ENCODE measurements at places on chromosomes 12 and 14. TPM values are rescaled to one million over a fixed set of nuclear protein-coding genes. Genes with fewer than 3 reads are reported as not detected.
A peak's percentile ranks its signal among the peaks of the same experiment; 100 is the strongest.

The TCP11L2 gene
- total RNA-seq: 0.39 TPM

The PRIMA1 gene
- 0.20 TPM for total RNA-seq

The MYH6 gene
- not detected for total RNA-seq

The LRP1-AS gene
- not detected for total RNA-seq

The ABCD4 gene
- total RNA-seq: 55.7 TPM

The OR10A7 gene
- not detected for total RNA-seq

The ALDH2 gene
- 24.5 TPM for total RNA-seq

The SERPINA3 gene
- 0.17 TPM for total RNA-seq

The KRT85 gene
- not detected for total RNA-seq

DNA sequence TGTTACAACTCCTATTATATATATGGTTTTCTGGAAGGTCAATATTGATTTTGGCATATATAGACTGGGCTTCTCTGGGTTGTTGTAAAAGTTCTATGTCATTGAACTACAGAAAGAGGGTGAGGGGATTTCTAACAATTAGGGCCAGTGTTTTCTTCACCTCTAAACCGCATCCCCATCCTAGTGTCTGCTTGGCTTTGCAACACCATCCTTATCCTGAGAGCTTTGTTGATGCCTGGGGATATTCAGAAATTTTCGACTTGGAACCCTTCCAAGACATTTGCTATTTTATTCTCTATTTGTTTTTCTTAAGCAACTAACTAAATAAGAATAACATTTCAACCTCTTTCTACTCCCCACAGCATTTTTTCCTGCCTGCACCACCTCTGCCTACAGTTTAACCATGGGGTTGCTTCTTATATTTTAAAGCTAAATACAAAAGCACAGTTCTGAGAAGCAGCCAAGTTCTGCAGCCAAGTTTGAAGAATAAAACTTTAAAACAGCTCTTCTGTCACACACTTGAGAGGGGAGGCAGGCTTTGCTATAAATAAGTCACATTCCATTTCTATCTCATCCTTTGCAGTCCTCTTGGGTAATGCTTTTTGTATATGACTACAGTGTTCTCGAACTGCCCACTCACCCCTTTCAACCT lies 53.4 kb downstream of the RGS6 start:
- no peaks in the 10 kb centered on the region for H3K4me1 ChIP-seq
- no peaks in the 10 kb centered on the region for H3K27me3 ChIP-seq
- no peak overlapping the region for H3K27ac ChIP-seq
- no peak for DNase-seq
- no peak overlapping the region for H3K4me3 ChIP-seq

- DNase-seq: no peak
- no peak overlapping the region for H3K27ac ChIP-seq
- no peak overlapping the region for H3K4me3 ChIP-seq
- H3K27me3 ChIP-seq: no peaks in the 10 kb centered on the region
These were observed 2.2 kb upstream of the PPTC7 start for GRCh38 chr12:110585231-110585799.

- peak; percentile 48 for DNase-seq
- no peaks in the 10 kb centered on the region for H3K27me3 ChIP-seq
- no peaks in the 10 kb centered on the region for H3K36me3 ChIP-seq
- no peak overlapping the region for H3K27ac ChIP-seq
- no peak overlapping the region for H3K4me3 ChIP-seq
These were observed 48.8 kb upstream of the VRK1 start for GRCh38 chr14:96748362-96748761.

GRCh38 chr14:55707365-55707804 lies 127.4 kb downstream of the KTN1 start:
- no peaks in the 10 kb centered on the region for H3K27me3 ChIP-seq
- no peaks in the 10 kb centered on the region for H3K36me3 ChIP-seq
- peaks cover 6% of the 10 kb centered on the region for H3K4me1 ChIP-seq
- H3K27ac ChIP-seq: no peak overlapping the region
- no peak overlapping the region for H3K4me3 ChIP-seq
- DNase-seq: peak; percentile 71

- no peak for DNase-seq
- no peak overlapping the region for H3K27ac ChIP-seq
- no peak overlapping the region for H3K4me3 ChIP-seq
- H3K36me3 ChIP-seq: no peaks in the 10 kb centered on the region
- peaks cover 64% of the 10 kb centered on the region for H3K4me1 ChIP-seq
These were observed 1.3 kb upstream of the TMEM233 start for GRCh38 chr12:119592232-119592631.

- H3K27ac ChIP-seq: no peak overlapping the region
- no peak for DNase-seq
- no peaks in the 10 kb centered on the region for H3K4me1 ChIP-seq
- H3K27me3 ChIP-seq: no peaks in the 10 kb centered on the region
- peaks cover 89% of the 10 kb centered on the region for H3K36me3 ChIP-seq
These were observed 13.0 kb downstream of the KANSL2 start for GRCh38 chr12:48668996-48669395.

DNA sequence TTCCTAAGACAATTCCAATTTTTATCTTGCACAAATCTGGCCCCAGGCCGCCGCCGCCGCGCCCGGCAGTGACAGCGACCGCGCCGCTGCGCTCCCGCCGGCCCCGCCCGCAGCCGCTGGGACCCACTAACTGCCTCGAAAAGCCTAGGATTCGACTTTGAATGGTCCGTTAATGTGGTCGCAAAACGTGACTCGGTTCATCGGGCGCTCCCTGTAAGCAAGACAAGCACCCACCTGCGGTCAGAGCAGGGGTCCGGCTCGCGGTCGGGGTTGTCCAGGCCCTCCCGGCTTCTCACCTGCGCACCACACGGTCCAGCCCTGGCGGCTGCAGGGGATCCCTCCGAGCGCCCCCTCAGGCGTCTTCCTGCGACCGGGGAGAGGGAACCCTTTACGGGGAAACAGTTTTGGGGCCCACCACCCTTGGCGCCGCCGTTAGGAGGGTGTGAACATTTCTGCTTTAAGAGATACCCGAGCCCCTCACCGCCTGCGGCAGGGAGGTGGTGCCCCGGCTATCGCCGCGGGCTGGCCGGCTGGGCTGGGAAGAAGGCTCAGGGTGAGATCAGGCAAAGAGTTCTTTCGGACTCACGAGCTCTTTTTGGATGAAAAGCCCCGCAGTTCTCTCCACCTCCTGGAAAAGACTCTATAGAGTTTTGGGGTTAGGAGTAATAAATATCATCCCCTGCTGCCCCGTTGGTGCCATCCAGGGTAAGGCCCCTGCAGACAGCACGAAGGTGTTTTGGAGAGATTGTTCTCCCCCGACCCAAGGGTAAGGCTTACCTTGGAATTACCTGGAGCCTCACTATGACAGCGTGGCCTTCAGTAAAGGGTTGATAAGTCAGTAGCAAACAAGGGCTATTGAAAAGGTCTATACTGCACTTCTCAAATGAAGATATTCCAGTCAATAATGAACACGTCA lies 13.6 kb upstream of the FOXJ2 start:
- H3K27me3 ChIP-seq: peaks cover 9% of the 10 kb centered on the region
- peak overlapping the region; percentile 45 for H3K4me3 ChIP-seq
- no peaks in the 10 kb centered on the region for H3K36me3 ChIP-seq
- H3K4me1 ChIP-seq: no peaks in the 10 kb centered on the region
- H3K27ac ChIP-seq: no peak overlapping the region

DNA sequence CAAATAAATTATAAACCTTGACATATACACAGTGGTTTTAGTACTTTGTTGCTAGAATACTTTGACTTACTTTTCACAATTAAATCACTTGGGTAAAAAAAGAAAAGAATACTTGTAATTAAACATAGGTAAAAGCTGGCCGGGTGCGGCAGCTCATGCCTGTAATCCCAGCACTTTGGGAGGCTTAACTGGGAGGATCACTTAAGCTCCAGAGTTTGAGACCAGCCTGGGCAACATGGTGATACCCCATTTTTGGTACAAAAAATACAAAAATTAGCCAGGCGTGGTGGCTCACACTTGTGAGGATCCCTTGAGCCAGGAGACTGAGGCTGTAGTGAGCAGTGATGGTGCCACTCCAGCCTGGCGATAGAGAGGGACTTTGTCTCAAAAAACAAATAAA lies 7.8 kb downstream of the STX2 start:
- no peak overlapping the region for H3K27ac ChIP-seq
- no peak overlapping the region for H3K4me3 ChIP-seq
- no peaks in the 10 kb centered on the region for H3K27me3 ChIP-seq

- no peak for DNase-seq
- no peak overlapping the region for H3K27ac ChIP-seq
- H3K4me3 ChIP-seq: no peak overlapping the region
- no peaks in the 10 kb centered on the region for H3K36me3 ChIP-seq
These were observed 18.1 kb downstream of the JAG2 start for GRCh38 chr14:105150368-105151083.

DNA sequence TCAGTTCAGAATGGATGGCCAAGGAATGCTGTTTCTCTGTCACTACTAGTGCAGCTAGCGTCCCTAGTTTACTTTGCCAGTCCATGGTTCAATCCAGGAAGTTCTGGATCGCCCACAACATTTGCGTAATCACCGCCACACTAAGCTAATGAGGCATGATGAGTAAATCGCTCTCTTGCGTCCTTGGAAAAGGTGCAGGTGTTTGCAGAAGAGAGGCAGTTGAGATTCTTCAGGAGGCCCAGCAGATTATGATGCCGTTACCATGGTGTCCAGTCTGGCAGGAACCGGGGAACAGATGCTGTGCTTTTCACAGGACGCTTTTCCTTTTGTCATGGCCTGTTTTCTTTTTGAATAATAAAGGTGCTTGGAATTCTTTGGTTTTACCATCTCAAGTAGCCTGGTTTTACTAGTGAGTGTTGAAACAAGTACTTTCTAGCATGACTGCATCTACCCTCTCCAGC lies 9.0 kb downstream of the TPH2 start:
- no peaks in the 10 kb centered on the region for H3K36me3 ChIP-seq
- H3K27me3 ChIP-seq: no peaks in the 10 kb centered on the region
- no peak for DNase-seq
- H3K4me1 ChIP-seq: peaks cover 7% of the 10 kb centered on the region

DNA sequence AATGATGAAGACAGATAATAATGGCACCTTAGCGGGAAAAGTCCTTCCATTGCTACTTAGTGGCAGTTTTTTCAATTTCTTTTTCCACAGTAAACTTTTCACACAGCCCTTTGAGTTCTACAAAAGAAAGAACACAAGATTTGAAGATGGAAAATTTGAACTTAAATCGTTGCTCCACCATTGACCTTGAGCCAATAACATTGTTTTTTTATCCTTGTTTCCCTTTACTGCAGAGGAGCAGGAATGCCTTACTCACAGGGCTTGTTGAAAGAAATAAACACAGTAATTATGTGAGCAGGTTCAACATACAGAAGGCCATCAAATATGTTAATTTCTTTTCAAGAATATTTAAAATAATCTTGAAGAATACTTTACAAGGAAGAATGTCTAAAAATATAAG lies 181.5 kb upstream of the KRR1 start:
- H3K36me3 ChIP-seq: no peaks in the 10 kb centered on the region
- no peak overlapping the region for H3K27ac ChIP-seq
- H3K4me1 ChIP-seq: no peaks in the 10 kb centered on the region
- H3K4me3 ChIP-seq: no peak overlapping the region

GRCh38 chr12:90244232-90244631 lies 535.6 kb upstream of the ATP2B1 start:
- H3K27ac ChIP-seq: no peak overlapping the region
- no peaks in the 10 kb centered on the region for H3K36me3 ChIP-seq
- H3K4me3 ChIP-seq: no peak overlapping the region
- peak; percentile 22 for DNase-seq
- peaks cover 18% of the 10 kb centered on the region for H3K4me1 ChIP-seq
- H3K27me3 ChIP-seq: no peaks in the 10 kb centered on the region

- no peak overlapping the region for H3K27ac ChIP-seq
- no peak overlapping the region for H3K4me3 ChIP-seq
- H3K4me1 ChIP-seq: no peaks in the 10 kb centered on the region
These were observed 24.6 kb upstream of the MGP start for GRCh38 chr12:14910090-14910915.

GRCh38 chr12:75602106-75602505 lies 90.7 kb upstream of the KRR1 start:
- no peak overlapping the region for H3K27ac ChIP-seq
- H3K36me3 ChIP-seq: no peaks in the 10 kb centered on the region
- no peak overlapping the region for H3K4me3 ChIP-seq
- H3K4me1 ChIP-seq: peaks cover 9% of the 10 kb centered on the region

DNA sequence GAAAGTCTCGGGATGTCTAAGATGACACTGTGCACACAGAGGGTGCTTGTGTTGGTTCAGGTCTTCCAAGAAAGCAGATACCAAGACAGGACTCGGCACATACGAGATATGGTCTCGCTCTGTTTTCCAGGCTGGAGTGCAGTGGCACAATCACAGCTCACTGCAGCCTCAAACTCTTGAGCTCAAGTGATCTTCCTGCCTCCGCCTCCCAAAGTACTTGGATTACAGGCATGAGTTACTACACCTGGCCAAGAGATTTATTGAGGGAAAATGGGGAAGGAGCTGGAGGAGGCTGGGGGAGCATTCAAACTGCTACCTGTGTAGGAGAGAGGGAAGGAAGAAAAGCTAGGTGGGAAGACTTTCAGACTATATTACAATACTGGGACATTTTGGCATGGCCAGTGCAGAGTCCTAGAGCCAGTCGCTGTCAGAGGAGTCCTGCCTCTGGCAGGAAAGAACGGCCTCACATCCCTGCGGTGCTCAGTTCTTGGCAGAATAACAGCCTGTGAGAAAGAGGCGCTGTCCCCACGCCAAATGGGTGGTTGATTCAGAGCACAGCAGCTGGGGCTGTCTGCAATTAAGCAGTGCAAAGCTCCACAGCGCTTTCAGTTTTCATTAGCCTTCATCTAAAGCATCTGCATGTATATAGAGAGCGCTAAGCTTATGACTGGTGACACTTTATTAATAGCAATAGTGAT lies 18.3 kb downstream of the SLC17A8 start:
- peak; percentile 36 for DNase-seq
- H3K27ac ChIP-seq: no peak overlapping the region
- no peaks in the 10 kb centered on the region for H3K27me3 ChIP-seq
- H3K4me1 ChIP-seq: no peaks in the 10 kb centered on the region
- no peaks in the 10 kb centered on the region for H3K36me3 ChIP-seq
- H3K4me3 ChIP-seq: no peak overlapping the region

DNA sequence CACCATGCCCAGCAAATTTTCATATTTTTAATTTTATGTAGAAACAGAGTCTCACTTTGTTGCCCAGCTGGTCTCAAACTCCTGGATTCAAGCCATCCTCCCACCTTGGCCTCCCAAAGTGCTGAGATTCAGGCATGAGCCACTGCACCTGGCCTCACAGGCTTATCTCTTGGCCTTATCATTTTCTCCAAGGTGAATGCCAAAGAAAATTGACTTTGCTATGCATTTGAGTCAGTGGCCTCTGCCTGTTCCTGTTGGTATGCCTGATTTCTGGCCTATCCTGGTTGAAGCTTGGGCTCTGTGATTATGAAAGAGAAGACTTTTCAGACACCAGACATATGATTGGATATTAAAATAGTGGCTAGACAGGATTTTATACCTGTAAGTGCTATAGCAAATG lies 34.2 kb downstream of the MANSC1 start:
- no peak overlapping the region for H3K4me3 ChIP-seq
- H3K4me1 ChIP-seq: peaks cover 18% of the 10 kb centered on the region
- H3K36me3 ChIP-seq: no peaks in the 10 kb centered on the region
- no peak for DNase-seq

DNA sequence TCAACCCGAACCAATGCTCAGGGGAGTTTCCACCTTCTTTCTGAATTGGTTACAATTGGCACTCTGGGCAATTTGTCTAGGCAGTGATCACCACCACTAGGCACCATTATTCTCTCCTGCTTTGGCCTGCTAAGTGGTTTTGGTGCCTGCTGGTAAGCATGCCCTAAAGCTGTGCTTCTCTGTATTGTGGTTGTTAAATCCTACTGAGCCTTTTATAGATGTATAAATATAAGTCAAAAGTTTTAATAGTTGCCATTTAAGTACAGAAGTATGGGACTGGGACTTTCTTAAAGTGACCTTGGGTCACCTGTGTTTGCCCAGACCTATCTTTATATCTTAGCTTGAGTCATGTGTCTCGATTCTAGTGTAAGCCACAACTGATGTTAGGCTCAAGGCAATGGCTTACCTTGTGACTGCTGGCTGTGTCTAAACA lies 475.9 kb downstream of the SLC16A7 start:
- DNase-seq: no peak
- H3K27me3 ChIP-seq: no peaks in the 10 kb centered on the region
- H3K4me3 ChIP-seq: no peak overlapping the region
- H3K36me3 ChIP-seq: no peaks in the 10 kb centered on the region
- H3K27ac ChIP-seq: no peak overlapping the region
